ENCODE measurements at places on chromosomes 4 and X.

GRCh38 chr4:123463869-123464268, 67.3 kb downstream of the SPRY1 start:
- DNase-seq = no peak

GRCh38 chr4:184844742-184845141, 19.0 kb upstream of the ACSL1 start:
- DNase-seq = no peak

- no peak for DNase-seq
Observed at GRCh38 chr4:186704057-186704456, 19.6 kb downstream of the FAT1 start.

DNA sequence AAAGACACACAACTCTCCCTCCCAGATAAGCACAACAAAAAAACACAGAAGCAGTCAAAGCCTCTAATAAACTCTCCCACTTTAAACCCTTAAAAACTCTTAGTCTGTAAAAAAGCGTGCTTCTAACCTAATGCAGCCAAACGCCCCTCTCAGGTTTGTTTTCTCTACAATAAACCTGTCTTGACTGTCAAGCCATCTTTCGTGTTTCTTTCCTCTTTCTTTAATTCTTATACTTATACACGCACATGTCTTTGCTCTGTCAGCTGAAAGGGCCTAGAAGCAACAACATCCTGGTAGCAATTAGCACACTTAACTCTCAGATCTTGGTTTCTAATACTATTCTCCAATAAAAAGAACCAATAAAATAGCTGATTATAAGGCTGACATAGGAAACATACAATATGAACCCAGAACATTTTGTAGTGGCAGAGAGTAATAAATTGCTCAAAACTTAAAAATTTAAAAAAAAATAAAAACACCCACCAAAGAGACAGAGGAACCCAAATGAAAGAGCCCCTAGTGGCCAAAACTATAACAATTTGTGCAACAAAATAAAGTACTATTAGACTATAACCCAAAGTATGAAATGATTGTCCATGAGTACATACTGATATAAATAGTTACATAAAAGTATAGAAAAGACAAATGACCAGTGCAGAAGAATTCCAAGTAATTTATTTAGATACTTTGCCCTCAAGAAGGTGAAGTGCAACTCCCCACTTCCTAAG, 440.4 kb upstream of the ADGRL3 start:
- no peak for DNase-seq

GRCh38 chrX:110563282-110563681, 204.6 kb downstream of the RTL9 start:
- DNase-seq = no peak

- DNase-seq = no peak
Observed at GRCh38 chr4:84362896-84363655, 136.0 kb downstream of the NKX6-1 start.

GRCh38 chrX:28135378-28136047, 154.3 kb upstream of the DCAF8L1 start:
- no peak for DNase-seq

DNA sequence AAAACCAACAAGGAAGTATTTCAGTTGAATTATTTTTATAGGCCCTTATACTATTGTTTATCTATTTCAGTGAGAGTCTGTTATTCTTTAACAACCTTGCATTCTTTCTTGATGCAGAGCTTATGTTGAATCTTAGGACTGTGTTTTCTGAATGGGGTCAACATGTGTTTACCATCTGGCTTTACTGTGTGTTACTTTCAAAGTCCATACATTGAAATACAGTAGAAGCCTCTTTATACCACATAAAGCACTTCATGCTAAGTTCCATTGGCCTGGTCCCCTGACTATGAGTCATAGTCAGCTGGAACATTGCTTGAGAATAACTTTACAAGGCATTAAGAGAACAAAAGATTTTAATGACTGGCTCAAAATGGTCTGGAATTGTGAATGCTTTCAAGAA, 152.6 kb downstream of the GASK1B start:
- DNase-seq = no peak

GRCh38 chrX:31036895-31037294, 34.9 kb downstream of the FTHL17 start:
- no peak for DNase-seq

DNA sequence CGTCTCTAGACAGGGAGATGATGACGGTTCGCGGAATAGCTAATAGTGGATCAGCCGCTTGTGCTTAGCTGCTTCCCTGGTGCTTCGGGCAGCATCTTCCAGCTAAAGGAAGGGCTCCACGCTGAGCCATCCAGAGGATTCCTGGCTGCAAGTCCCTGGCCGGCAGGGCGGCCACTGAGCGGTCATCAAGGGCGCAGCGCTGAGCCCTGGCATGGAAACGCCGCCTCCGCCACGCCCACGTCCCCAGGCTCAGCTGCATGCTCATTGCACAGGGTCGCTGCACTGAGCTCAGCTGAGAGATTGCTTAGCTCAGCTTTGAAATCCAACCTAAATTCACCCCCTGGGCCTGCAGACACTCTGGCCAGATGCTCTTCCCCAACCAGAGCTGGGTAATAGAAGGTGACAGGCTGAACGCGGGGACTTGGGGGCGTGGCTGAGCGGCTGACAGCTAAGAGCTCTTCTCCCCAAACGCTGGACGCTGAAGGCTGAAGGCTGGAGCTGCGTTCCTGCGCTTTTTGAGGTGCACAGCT, 118.2 kb upstream of the KIT start:
- no peak for DNase-seq

- DNase-seq = no peak
Observed at GRCh38 chr4:107824350-107825071, at the start of gene SGMS2. SGMS2 (plus strand) TSS chr4:107824932; CDS start chr4:107895554, 70,622 bp downstream.

- no peak for DNase-seq
Observed at GRCh38 chr4:98909646-98910401, 19.1 kb downstream of the EIF4E start.

Measured in stimulated activated CD4-positive, alpha-beta T cell treated with anti-CD3 and anti-CD28 coated beads, Interleukin-1b, Interleukin-23, amount 100 ng/mL, for 1 hour (primary cell).